CD4-positive, alpha-beta T cell treated with Interleukin-10 for 1 hour (primary cell): ENCODE measurements at places on chromosomes 7 and 10.

DNA sequence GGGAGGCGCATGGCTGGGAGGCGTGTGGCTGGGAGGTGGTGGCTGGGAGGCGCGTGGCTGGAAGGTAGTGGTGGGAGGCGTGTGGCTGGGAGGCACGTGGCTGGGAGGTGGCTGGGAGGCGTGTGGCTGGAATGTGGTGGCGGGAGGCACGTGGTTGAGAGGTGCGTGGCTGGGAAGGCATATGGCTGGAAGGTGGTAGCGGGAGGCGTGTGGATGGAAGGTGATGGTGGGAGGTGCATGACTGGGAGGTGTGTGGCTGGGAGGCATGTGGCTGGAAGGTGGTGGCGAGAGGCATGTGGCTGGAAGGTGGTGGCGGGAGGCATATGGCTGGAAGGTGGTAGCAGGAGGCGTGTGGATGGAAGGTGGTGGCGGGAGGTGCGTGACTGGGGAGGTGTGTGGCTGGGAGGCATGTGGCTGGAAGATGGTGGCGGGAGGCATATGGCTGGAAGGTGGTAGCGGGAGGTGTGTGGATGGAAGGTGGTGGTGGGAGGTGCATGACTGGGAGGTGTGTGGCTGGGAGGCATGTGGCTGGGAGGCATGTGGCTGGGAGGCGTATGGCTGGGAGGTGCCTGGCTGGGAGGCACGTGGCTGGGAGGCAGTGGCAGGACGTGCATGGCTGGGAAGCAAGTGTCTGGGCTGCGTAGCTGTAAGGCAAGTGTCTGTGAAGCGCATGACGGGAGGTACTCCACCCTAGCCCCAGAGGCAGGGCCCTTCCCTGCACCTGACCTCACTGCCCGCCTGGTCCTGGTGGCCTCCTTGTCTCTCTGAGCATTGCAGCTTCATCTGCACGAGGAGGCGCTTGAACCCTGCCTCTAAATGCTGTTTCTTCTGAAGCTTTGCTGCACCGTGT lies 35.1 kb downstream of the FOXK1 start:
- no peak for DNase-seq

- peak; percentile 72 for DNase-seq
These were observed 12.0 kb upstream of the MARVELD1 start for GRCh38 chr10:97701438-97702069.

- DNase-seq, result no peak
These were observed 594.2 kb downstream of the SORCS1 start for GRCh38 chr10:106570268-106570667.

DNA sequence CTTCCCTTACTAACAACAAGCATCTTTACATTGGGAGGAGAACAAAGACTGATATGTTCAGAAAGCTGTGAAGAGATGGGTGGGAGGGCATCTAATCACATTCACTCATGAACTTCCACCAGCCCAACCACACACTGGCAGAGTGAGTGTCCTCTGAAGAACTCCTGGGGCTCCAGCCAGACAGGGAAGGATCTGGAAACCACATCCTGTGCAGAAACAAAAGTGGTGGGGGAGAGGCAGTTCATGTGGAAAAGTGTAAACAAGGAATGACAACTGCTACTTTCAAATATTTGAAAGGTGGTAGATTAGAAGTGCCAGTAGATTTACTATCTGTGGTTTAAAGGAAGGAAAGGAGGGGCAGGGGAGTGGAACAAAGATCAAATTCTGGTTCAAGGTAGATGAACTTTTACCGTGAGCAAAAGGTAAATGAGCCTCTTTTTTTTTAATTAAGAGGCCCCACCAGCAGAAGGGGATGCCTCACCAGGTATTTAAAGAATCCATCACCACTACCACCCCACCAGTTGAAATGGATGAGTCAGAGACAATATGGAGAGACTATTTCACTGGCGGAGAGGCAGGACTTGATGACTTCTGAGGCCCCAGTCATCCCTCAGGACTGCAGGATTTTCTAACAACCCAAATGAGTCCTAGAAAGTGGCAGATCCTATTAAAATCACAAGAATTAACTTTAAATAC lies 34.5 kb downstream of the GOT1 start:
- no peak for DNase-seq

DNA sequence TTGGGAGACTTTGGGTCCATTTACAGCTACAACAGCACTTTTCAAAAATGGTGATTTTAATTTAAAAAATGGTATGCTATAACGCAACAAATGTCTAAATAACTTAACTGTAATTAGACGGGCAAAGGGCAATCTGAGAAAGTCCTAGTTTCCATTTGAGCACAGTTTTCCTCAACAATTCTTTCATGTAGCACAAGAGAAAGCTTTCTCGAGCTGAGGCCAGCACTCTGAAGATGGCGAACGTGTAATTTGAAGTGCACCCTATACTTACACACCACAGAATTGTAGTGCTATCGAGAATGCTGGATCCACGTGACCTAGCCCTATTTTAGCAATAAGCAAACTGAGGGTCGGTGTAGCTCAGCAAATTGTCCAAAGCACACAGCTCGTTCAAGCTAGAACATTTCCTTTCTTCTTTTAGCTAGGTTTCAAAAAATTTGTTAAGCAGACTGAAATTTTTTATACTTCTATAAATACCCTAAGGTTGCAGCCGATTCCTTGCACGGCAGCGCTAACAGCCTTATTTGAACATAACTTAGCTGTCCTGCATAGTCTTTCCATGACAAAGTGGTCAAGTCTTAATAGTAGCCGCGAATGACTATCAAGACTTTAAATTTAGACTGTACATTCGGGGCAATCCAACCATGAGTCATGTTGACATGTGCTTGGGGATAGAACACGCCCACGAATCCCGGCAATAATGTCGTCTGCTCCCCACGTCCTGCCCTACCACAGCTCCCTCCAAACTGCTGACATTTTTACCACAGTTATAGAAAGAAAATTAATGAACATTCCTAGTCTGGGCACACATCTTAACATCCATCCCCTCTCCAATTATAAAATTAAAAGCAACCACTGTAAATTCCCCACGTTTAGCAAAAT lies 10.0 kb downstream of the KLF6 start:
- DNase-seq, result peak; percentile 70

DNA sequence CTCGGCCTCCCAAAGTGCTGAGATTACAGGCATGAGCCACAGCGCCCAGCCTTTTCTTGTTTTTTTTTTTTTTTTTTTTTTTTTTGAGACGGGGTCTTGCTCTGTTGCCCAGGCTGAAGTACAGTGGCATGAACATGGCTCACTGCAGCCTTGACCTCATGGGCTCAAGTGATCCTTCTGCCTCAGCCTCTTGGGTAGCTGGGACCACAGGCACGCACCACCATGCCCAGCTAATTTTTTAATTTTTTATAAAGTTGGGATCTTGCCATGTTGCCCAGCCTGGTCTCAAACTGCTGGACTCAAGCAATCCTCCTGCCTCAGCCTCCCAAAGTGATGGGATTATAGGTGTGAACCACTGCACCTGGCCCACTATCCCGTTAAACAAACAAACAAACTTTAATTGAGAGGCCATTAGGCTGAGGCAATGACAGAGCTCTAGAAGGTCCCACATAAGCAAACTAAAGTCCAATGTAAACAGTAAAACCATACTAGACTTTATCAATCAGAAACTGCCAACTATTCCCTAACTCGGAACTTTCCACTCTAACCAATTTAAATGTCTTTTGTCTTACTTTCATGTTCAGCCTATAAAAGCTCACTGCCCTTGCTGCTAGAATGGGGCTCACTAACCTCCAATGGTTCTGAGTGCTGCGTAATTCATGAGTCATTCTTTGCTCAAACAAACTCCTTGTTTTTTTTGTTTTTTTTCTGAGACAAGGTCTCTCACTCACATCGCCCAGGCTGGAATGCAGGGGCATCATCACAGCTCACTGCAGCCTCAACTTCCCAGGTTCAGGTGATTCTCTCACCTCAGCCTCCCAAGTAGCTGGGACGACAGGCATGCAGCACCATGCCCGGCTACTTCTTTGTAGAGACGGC lies 1.9 kb downstream of the DHX32 start:
- DNase-seq, result no peak

DNA sequence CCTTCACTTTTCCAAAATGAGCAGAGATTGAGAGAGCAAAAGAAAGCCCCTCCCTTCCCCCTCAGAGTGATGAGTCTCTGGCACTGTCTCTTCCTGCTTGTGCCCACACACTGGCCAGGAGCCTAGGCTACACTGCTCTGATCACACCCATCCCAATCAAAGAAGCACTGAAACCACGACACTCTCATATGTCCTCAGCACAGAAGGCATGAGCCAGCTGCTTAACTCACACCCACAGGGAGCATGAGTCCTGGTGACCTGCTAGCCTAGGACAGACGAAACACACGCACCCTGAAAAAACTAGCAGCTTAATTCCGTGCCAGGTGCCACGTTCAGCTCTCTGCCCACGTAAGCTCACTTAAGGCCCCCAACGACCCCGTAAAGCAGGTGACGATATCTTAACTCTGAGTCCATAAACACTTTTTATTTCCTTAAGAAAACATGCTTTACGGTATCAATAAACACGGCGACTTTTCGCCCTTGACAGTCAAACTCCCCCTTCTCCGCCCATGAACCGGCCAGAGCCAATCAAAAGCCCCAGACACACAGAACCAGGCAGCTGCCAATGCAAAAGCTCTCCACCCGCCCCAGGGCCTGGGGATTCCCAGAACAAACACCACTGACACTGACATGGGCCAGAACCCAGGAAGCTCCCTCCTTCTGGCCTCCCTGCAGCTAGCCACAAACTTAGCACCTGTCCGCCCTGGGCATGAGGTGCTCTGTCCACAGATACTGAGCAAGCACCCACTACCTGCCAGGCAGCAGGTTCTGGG lies 69.0 kb downstream of the TNRC18 start:
- DNase-seq, result no peak

GRCh38 chr7:50304129-50304910 lies at the start of gene IKZF1:
IKZF1 (plus strand) TSS chr7:50304716; CDS start chr7:50319062, 14,346 bp downstream.
- DNase-seq, result peak; percentile 68

DNA sequence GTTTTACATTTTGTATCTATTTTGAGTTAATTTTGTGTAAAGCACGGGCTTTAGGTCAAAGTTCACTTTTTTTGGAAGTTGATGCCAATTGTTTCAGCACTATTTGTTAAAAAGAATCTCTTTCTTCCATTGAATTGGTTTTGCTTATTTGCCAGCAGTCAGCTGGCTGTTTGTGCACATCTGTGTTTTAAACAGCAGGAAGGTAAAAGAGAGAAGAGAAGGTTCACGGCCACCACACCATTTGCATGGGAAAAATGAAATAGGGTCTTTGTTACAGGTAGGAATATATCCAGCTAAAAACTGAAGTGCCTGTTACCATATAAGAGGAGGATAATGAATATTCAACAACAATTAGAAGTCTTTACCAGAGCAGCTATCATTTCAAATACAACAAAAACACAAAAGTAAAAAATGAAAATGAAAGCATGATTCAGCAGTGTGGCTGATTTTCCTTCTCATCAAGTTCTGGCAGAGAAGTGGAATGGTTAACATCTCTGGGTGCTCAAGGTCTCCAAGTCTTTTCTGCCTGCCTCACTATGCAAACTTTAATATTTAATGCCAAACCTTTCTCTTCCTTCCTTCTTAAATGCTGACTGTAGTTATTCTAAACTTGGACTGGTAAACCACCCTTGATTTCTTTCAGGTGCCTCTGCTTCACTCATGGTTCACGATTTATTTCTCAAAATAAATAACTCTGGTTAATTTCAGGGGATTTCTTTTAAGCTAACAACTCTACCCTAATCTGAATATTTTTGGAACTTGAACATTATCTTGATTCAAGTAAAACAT lies 841.5 kb downstream of the GRM8 start:
- no peak for DNase-seq

- peak; percentile 75 for DNase-seq
These were observed 742 bp downstream of the LMBR1 start for GRCh38 chr7:156892081-156892800.

GRCh38 chr10:59435707-59436106 lies 73.4 kb upstream of the FAM13C start:
- no peak for DNase-seq

GRCh38 chr10:96614515-96614914 lies 27.7 kb upstream of the TM9SF3 start:
- no peak for DNase-seq

GRCh38 chr7:96685353-96685752 lies 24.3 kb downstream of the SEM1 start:
- DNase-seq, result peak; percentile 17

DNA sequence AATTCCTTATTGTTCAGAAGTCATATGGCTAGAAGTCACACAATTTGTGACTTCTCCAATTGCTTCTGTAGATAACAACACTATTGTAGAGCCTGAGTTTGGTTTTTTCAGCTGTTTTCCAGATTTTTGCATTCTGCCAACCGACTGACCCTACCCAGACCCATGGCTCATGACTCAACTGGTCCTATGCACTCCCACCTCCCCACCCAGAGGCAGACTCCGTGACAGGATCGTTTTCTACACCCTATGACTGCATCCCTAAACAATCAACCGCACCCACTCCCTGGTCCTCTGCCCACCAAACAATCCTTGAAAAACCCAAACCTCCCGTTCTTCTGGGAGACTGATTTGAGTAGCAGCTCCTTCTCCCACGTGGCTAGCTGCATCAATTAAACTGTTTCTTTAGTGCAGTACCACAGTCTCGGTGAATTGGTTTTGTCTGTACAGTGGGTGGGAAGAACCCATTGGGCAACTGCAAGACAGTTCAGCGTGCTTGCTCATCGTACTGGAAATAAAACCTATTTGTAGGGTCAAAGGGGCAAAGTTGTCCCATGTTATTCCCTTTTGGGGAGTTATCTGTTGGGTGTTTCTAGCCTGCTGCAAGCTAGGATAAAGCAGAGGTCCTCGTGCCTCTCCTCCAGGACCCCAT lies 150.3 kb upstream of the FAM20C start:
- no peak for DNase-seq

DNA sequence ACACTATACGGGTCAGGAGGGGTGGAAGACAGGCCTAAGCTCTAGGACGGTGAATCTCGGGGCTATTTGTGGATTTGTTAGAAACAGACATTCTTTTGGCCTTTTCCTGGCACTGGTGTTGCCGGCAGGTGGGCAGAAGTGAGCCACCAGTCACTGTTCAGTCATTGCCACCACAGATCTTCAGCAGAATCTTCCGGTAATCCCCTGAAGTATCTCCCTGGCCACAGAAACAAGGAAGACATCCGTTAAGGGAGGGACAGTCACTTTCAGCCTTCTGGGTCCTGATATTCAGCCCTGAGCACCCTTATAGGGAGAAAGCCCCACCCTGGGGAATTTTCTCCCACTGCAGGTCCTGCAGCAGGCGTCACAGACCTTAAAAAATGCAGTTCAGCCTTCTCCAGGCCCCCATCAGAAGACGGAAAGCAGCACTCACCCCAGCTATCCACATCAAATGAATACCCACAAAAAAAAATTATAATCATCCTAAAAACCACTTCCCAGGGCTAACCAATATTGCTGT lies 23.2 kb downstream of the PLAC9 start:
- DNase-seq, result no peak

DNA sequence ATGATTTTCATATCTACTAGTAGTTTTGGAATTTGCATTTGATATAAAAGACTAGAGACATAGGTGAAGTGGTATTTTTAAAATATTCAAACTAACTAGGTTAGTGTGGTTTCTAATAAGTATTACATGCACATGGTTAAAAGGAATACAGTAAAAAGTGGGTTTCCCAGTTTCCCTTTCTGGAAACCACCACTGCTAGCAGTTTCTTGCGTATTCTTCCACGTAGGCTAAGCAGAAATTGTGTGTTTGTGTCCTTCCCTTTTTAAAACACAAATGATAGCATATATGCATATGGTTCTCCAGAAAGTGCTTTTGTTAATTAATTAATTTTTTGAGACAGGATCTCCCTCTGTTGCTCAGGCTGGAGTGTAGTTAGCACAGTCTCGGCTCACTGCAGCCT lies 15.4 kb downstream of the NRF1 start:
- DNase-seq, result no peak
